ENCODE measurements at places on chromosomes 3 and 15. TPM values are rescaled to one million over a fixed set of nuclear protein-coding genes. Genes with fewer than 3 reads are reported as not detected.

DNA sequence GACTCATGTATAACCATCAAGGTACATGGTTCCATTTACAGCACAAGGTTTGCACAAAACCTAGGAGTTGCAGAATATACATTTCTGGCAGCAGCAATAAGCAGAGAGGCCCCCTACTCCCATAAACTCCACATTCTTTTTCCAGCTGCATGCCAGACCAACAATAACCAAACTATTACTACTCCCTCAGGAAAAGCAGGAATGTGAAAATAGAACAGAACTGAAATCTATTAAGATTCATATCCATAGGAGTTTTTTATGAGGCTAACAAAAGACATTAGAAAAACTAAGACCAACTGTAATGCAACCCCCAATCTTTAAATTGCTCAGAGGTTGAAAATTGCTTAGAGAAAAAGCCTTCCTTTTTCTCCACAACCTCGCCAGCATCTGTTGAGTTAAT, 27.6 kb upstream of the TOP2B start:
- peaks cover 20% of the 10 kb centered on the region for H3K4me1 ChIP-seq
- peaks cover 4% of the 10 kb centered on the region for H3K27me3 ChIP-seq
- H3K4me3 ChIP-seq = no peak overlapping the region
- H3K27ac ChIP-seq = no peak overlapping the region
- no peak for DNase-seq

Gene KLHL40
- total RNA-seq = not detected

- DNase-seq = no peak
- H3K4me3 ChIP-seq = no peak overlapping the region
- H3K27me3 ChIP-seq = peaks cover 2% of the 10 kb centered on the region
- peaks cover 10% of the 10 kb centered on the region for H3K4me1 ChIP-seq
- H3K36me3 ChIP-seq = no peaks in the 10 kb centered on the region
These were observed 34.4 kb downstream of the PPARG start for GRCh38 chr3:12323237-12323636.

DNA sequence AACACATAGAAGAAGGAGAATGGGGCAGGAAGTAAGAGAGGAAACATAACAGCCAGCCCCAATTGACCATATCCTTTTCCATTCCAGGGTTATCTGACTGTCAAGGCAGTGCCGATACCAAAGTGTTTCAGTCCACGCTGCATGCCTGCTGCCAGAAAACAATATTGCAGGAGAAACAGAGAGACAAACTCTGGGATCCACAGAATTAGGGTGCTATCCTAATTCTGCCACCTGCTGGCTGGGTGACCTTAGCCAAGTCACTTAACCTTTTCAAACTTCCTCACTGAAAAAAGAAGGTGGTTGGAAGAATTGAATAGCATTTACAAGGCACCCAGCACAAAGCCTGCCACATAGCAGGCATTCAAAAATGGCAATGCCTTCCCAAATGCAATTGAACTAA, 32.0 kb downstream of the GLB1 start:
- H3K36me3 ChIP-seq = peaks cover 2% of the 10 kb centered on the region
- H3K27ac ChIP-seq = no peak overlapping the region
- H3K4me3 ChIP-seq = no peak overlapping the region
- no peaks in the 10 kb centered on the region for H3K4me1 ChIP-seq

DNA sequence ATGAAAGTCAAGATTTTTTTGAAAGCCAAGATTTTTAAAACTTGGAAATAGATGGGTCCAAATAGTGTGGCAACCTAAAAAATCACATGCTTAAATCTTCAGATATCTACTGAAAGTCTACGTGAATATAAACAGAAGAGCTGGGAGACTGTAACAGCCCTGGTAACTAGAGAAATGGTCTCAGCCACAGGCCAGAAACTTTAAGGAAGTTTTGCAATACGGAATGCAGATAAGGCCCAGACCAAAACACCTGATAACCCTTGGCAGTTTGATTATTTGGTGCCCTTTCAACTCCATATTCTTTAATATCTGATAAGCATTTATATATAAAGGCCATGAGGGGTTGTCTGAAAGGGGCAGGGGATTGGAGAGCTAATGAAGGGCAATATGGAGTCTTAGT, 537.3 kb upstream of the TGFBR2 start:
- H3K4me3 ChIP-seq = no peak overlapping the region
- H3K27ac ChIP-seq = no peak overlapping the region
- no peaks in the 10 kb centered on the region for H3K4me1 ChIP-seq
- H3K27me3 ChIP-seq = no peaks in the 10 kb centered on the region

Gene ONECUT1
- not detected for total RNA-seq

DNA sequence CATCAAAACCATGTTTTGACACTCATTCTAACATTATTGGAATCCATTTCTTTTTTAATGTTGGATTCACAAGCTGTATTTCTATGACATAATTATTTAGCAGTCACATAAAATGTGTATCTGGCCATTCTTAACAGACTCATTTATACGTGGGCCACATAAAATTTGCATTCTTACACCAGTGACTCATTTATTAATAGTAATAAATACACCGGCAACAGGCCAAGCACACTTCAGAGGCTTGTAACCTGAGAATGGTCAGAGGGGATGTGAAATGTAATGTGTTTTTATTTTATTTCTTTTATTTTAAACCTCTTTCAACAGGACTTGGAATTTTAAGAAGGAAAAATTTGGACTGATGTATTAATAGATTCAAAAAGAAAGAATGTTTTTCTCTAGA, 384.9 kb upstream of the RARB start:
- H3K36me3 ChIP-seq = no peaks in the 10 kb centered on the region
- no peak overlapping the region for H3K4me3 ChIP-seq
- H3K27ac ChIP-seq = no peak overlapping the region
- H3K27me3 ChIP-seq = no peaks in the 10 kb centered on the region

DNA sequence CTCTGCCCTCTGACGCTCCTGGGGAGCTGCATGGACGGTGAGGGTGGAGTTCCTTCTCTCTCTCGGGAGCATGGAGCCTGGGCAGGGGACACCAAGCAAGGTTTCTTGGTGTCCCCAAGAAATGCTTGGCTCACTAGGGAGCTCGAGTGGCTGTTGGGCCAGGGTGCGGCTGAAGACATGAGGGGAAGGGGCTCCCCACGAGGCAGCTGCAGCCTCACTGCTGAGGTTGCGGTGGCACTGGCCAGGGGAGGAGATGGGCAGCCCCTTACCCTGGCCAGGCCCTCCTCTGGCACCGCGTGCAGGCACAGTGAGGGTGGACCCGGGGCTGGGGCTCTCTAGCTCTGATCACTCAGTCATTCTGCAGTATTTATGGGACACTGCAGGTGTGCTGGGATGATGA, 43.5 kb upstream of the SLC41A3 start:
- no peak for DNase-seq
- H3K4me1 ChIP-seq = peaks cover 11% of the 10 kb centered on the region
- H3K27ac ChIP-seq = no peak overlapping the region
- H3K4me3 ChIP-seq = no peak overlapping the region
- H3K27me3 ChIP-seq = no peaks in the 10 kb centered on the region

Gene PLA2G4E
- not detected for total RNA-seq

GRCh38 chr15:37095770-37096557, 4.4 kb downstream of the MEIS2 start:
- H3K27ac ChIP-seq = peak overlapping the region; percentile 50
- H3K4me3 ChIP-seq = peak overlapping the region; percentile 92
- H3K4me1 ChIP-seq = peaks cover 14% of the 10 kb centered on the region
- DNase-seq = peak; percentile 56
- no peaks in the 10 kb centered on the region for H3K27me3 ChIP-seq
- no peaks in the 10 kb centered on the region for H3K36me3 ChIP-seq

DNA sequence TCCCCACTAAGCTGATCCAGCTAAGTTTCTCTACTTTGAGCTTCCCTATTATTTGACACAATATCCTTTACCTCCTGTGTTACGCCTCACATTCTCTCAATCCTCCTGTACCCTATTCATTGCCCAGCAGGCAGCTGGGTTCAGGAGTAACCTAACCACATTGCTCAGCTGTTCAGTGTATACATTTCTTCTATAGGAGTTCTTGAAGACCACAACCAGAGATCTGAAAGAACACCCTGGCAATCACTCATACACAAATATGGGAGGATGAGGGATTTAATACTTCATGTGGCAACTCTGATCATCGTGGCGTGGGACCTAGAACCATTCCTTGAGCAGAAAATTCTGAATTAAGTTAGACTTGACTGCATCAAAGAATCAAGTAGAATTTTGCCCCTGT, 346.8 kb upstream of the ARPP21 start:
- DNase-seq = no peak
- no peak overlapping the region for H3K4me3 ChIP-seq
- H3K4me1 ChIP-seq = no peaks in the 10 kb centered on the region

DNA sequence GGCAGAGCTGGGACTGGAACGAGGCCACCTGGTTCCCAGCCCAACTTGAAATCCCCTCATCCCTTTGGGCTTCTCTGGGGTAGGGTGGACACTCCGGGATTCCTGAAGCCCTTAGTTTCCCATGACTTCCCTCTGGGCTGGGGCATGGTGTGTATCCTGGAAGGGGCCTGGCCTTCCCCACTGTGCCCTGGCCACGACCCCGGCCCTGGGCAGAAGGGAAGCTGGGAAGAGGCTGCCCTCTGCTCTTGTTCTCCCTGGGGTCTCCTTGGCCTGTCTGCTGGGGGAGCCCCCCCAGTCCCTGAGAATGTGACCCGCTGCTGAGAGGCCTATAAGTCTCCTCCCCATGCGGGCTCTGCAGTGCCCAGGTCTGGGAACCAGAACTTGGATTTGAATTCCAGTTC, 104.9 kb downstream of the LINGO1 start:
- no peak overlapping the region for H3K27ac ChIP-seq
- H3K4me3 ChIP-seq = no peak overlapping the region
- no peaks in the 10 kb centered on the region for H3K4me1 ChIP-seq
- no peak for DNase-seq
- peaks cover under 1% of the 10 kb centered on the region for H3K27me3 ChIP-seq

- H3K27me3 ChIP-seq = no peaks in the 10 kb centered on the region
- H3K27ac ChIP-seq = no peak overlapping the region
- H3K4me3 ChIP-seq = no peak overlapping the region
- H3K36me3 ChIP-seq = no peaks in the 10 kb centered on the region
- no peak for DNase-seq
- no peaks in the 10 kb centered on the region for H3K4me1 ChIP-seq
These were observed 259.4 kb downstream of the VGLL3 start for GRCh38 chr3:86731501-86731901.

GRCh38 chr15:90232941-90233386, 777 bp downstream of the CIB1 start:
- peaks cover 18% of the 10 kb centered on the region for H3K4me1 ChIP-seq
- H3K36me3 ChIP-seq = peaks cover 3% of the 10 kb centered on the region
- peak; percentile 52 for DNase-seq
- no peaks in the 10 kb centered on the region for H3K27me3 ChIP-seq

Gene ARPP21
- total RNA-seq = not detected

DNA sequence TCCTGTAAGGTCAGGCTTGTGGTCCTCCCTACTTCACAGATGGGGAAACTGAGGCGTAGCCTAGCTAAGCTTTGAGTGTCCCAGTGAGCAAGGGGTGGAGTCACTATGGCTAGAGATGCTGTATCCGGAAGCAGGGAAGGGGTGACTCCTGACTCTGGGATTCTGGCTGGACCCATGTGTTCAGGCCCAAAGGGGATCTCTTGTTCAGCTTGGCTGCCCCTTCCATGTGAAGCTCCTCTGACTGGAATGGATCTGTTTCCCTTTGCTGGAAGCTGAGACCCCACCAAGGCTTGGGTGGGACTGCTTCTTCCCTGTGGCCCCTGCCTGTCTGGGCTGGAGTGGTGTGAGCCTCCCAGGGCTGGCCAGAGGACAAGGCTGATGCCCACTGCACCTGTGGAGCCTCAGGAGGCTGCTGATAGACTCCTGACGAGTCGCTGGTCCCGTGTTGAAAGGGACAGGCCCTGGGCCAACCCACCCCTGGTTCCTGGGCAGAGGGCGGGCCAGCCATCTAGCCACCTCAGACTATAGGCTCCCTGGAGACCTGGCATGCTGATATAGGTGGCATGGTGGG, 1.0 kb downstream of the MAPKAPK3 start:
- peak overlapping the region; percentile 83 for H3K4me3 ChIP-seq
- no peaks in the 10 kb centered on the region for H3K36me3 ChIP-seq
- no peaks in the 10 kb centered on the region for H3K27me3 ChIP-seq
- no peak for DNase-seq
- peaks cover 15% of the 10 kb centered on the region for H3K4me1 ChIP-seq
- no peak overlapping the region for H3K27ac ChIP-seq

- H3K36me3 ChIP-seq = peaks cover 29% of the 10 kb centered on the region
- no peak for DNase-seq
- no peak overlapping the region for H3K4me3 ChIP-seq
- no peaks in the 10 kb centered on the region for H3K27me3 ChIP-seq
- no peak overlapping the region for H3K27ac ChIP-seq
These were observed 78.2 kb upstream of the BLM start for GRCh38 chr15:90638963-90639362.

GRCh38 chr3:159532577-159532976, 456.1 kb upstream of the IL12A start:
- H3K27ac ChIP-seq = no peak overlapping the region
- H3K4me3 ChIP-seq = no peak overlapping the region
- no peaks in the 10 kb centered on the region for H3K4me1 ChIP-seq
- no peak for DNase-seq

Gene ROBO2
- 0.23 TPM for total RNA-seq

Gene GABRR3
- total RNA-seq = not detected

Gene SCN11A
- not detected for total RNA-seq

DNA sequence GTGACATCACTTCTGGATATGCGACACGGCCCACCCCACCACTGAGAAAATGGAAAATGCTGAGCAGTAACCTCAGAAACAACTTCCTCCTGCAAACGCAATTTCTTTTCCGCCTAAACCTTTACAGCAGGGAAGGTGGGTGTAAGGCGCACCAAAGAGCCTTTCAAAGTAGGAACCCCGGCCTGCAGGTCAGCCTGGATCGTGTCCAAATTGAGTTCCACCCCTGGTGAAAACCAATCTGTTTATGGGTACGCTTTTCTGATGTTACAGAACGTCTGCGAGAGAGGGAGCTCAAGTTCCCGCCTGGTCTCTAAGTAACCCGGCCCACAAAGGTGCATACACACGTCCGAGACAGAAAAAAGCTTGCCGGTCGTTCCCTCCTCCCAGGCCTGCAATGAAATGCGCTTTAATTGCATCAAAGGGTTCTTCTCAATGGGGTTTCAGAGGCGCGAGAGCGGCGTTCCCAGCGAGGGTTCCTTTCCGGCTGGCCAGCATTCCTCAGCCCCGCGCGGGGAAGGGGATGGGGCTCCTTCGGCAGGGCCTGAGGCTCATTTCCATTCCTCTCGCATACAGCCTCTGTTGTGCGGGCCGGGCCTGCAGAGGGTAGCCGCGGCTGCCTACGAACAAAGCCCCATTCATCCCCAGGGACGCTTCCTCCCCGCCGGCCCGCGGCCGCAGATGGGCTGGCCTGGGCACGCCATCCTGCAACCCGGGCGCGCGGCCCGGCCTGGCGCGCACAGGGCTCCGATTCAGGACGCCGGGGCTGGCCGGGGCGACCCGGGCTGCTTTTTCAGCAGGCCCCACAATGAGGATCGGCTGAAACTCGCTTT, 138.1 kb downstream of the TMCO5A start:
- peak overlapping the region; percentile 69 for H3K27ac ChIP-seq
- H3K4me3 ChIP-seq = peak overlapping the region; percentile 61
- H3K36me3 ChIP-seq = no peaks in the 10 kb centered on the region
- H3K4me1 ChIP-seq = peaks cover 40% of the 10 kb centered on the region

- H3K4me1 ChIP-seq = peaks cover 21% of the 10 kb centered on the region
- H3K4me3 ChIP-seq = no peak overlapping the region
- H3K27ac ChIP-seq = peak overlapping the region; percentile 52
- no peaks in the 10 kb centered on the region for H3K36me3 ChIP-seq
- no peaks in the 10 kb centered on the region for H3K27me3 ChIP-seq
These were observed 12.4 kb downstream of the DNASE1L3 start for GRCh38 chr3:58198362-58198761.

Gene SLC9A9
- 1.3 TPM for total RNA-seq

Gene NME9
- not detected for total RNA-seq
